ENCODE measurements at places on chromosomes 1 and 21.

GRCh38 chr21:16196001-16196400, 466.2 kb downstream of the USP25 start:
- DNase-seq = peak; percentile 63

DNA sequence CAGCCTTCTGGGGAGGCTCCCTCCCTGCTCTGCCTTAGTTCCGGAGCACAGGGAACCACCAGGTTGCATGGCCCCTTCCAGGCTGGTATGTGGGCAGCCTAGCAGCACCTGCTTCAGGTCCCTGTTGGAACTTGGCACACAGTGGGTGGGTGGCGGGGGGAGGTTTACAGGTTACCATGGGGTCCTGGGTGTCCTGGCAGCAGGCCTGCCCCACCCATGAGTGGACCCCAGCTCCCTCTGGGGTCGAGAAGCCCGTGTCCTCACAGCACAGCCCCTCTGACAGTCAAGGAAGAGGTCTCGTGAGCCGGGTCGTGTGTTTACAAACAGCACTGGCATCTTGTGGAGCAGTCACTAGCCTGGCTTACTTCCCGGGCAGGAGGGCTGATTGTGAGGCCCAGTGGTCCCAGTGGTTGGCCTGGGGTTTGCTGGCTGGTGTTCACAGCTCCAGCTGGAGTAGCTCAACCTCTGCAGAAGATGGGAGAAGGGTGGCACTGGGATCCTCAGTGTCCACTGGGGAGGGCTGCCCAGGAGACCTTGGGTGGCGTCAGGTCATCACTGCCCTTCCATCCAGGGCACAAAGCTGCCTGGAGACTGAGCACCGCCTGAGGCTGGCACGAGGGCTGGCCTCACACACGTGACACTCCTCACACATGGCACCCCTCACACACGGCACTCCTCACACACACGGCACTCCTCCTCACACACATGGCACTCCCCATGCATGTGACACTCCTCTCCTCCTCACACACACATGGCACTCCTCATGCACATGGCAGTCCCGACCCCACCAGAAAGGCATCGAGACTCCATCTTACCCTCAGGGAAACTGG, 100.9 kb downstream of the RIPK4 start:
- no peak for DNase-seq

DNA sequence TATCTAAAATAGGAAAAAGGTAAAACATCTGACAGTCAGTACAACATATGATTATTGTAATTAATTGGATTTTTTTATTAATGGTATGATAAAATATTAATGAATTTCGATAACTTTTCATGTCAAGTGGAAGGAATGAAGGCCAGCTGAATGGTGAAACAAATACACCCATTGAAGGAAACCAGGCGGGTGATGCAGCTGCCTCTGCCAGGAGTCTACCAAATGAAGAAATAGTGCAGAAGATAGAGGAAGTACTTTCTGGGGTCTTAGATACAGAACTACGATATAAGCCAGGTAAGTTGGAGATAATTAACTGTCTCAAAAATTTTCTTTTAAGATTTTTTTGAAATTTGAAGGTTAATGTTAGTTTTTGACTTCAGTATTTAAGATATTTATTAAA, 3.2 kb downstream of the SON start:
- peak; percentile 21 for DNase-seq

DNA sequence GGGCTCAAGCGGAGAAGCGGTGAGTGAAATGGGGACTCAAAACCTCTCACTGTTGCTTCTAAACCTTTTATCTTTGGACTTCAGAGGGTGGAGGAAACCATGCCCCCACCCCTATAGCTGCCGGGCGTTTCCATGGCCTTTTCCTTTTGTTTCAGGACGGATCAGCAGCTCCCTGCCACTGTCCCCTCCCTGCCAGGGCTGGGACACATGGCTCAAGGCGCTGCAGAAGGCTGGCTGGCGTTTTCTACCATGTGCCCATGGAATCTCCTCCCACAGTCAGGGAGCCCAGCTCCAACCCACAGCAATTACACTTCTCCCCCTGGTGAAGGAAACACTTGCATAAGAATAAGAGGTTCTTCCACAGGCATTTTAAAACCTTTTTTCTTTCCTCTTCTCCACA, 812.7 kb downstream of the PLA2G4A start:
- no peak for DNase-seq

GRCh38 chr1:209809611-209810010, 3.7 kb upstream of the IRF6 start:
- DNase-seq = no peak

- no peak for DNase-seq
Measured at GRCh38 chr1:25809929-25810328, 9.8 kb upstream of the MTFR1L start.

- no peak for DNase-seq
Measured at GRCh38 chr1:109208394-109208793, 5.3 kb upstream of the SARS1 start.

- DNase-seq = no peak
Measured at GRCh38 chr1:208132287-208132882, 111.8 kb downstream of the PLXNA2 start.

DNA sequence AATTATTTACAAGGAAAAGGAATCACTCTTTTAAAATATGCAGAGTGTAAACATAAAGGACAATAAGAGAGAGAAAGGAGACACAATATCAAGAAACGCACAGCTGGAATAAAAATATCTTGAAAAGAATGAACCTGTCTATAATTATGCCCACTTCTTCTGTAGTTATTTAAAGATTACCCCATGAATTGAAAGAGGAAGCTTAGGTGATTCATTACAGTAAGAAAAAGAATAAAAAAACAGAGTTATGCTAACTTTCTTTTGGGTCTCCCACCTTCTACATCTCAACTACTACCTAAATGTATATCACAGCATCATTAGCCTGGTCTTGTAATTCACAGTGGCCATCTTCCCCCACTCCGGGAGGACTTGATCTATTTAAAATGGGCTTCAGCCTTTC, 182.1 kb downstream of the MRPL39 start:
- DNase-seq = no peak

DNA sequence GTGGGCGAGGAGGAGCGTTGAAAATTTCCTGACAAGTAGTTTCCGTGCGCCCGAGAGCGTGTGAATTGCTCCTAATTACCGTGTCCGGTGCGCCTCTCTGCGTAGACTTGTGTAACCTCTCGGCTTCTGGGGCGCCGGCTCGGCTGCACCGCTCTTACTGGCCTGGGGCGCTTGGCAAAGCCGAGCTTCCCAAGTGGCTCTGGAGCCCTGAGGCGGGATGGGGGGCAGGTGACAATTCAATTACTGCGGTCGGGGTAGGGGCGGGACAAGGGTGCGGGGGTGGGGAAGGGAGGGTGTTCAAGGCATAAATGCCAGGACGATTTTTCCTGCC, 392 bp upstream of the DMRTA2 start:
- no peak for DNase-seq

DNA sequence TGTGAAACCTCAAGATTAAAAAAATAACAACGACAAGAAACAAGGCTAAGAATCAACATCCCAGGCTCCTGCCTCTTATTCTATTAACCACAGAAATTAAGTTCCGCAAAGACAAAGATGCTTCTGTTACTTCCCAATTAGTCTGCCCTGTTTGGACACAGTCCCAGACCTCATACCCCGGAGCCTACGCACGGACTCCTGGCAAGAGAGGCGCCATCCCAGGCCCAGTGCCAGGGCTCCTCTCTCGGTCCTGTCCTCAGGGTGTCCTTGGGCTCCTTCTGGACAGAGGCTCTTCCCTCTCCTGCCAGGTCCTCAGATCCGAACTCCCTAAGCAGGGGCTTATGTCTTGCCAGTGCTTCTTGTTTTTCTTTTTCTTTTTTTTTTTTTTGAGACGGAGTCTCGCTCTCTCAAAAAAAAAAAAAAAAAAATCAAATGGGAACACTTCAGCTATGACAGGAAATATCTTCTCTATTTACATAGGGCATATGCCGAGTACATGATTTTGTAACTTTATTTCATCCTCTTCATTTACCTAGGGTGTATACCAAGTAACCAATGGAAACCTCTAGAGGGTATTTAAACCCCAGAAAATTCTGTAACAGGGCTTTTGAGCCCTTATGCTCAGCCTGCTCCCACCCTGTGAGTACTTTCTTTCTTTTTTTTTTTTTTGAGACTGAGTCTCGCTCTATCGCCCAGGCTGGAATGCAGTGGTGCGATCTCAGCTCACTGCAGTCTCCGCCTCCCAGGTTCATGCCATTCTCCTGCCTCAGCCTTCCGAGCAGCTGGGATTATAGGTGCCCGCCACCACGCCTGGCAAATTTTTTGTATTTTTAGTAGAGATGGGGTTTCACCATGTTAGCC, 11.7 kb upstream of the ENO1 start:
- peak; percentile 89 for DNase-seq

GRCh38 chr1:198079432-198079951, 77.3 kb upstream of the NEK7 start:
- DNase-seq = no peak

GRCh38 chr1:4269330-4269729, 369.3 kb upstream of the C1orf174 start:
- DNase-seq = no peak

- no peak for DNase-seq
Measured at GRCh38 chr1:187685333-187685732, 856.6 kb downstream of the PLA2G4A start.
